ENCODE measurements at places on chromosomes 4 and X.

- no peak for DNase-seq
Observed at GRCh38 chr4:150699599-150699998, 117.6 kb downstream of the MAB21L2 start.

- DNase-seq = peak; percentile 91
Observed at GRCh38 chr4:83455281-83456183, at the start of the genes HELQ and MRPS18C. HELQ (minus strand) TSS chr4:83455823; CDS start chr4:83455693, 130 bp downstream. MRPS18C (plus strand) TSS chr4:83456058; CDS start chr4:83456078, 20 bp downstream.

GRCh38 chr4:6017030-6017429, 1.2 kb downstream of the C4orf50 start:
- DNase-seq = no peak

GRCh38 chr4:77248805-77249204, 91.8 kb downstream of the CCNG2 start:
- DNase-seq = no peak

GRCh38 chrX:70264784-70265183, 3.4 kb upstream of the ARR3 start:
- DNase-seq = no peak

DNA sequence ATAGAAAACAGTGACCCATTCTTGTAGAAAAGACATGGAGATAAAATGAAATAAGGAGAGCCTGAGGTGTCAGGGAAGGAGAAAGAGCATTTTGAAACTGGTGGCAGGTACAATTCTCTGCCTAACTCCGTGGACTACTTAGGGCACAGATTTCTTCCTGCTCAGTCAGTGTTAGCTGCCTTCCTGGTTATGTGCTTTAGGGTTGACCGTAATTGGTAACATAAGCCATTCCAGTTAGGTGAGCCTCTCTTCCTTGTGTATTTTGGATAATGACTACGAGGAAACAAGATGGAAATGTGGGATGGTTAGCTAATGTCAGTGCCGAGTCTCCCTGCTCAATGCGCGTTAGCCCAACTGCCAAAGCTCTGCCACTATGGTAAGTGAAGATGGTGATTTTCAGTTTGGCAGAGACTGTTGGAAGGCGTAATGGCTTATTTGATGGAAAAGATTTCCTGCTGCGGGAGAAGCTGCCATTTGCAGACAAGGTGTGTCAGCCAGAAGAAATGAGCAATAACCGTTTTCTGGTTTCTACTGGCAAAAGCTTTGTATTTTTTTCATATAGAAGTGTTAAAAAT, 174.1 kb downstream of the CBR4 start:
- DNase-seq = no peak

DNA sequence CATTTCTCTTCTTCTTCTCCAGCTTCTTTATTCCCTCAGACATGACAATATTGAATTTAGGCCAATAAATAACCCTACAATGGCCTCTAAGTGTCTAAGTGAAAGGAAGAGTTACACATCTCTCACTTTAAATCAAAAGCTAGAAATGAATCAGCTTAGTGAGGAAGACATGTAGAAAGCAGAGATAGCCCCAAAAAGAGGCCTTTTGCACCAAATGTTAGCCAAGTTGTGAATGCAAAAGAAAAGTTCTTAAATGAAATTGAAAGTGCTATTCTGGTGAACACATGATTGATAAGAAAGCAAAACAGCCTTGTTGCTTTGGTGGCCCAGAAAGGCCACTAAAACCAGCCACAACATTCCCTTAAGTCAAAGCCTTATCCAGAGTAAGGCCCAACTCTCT, 146.2 kb upstream of the HHIP start:
- DNase-seq = no peak

- no peak for DNase-seq
Observed at GRCh38 chr4:36224972-36225903, 19.1 kb downstream of the ARAP2 start.

DNA sequence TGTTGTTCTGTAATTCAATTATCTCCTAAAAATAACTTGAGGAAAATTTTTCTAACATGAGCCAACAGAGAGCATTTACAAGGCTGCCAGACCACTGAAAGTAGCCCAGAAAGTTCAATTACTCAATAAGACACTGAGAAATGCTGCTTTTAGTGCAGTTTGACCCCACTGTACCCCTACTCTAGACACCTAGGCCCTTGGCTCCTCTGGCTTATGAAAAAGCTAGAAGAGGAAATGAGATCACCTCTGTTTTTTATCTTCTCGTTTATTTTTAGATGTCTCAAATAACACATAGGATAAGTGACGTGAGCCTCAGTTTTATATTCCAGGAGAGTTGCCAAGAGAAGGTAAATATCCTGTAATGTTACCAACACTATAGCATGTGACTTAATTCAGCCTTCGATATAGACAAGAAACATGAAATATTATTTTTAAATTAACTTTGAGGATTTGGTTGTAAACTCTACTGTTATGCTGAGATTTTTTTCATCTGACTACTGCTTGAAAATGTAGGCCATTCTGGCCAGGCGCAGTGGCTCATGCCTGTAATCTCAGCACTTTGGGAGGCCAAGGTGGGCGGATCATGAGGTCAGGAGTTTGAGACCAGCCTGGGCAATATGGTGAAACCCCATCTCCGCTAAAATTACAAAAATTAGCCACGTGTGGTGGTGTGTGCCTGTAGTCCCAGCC, 24.4 kb downstream of the TNIP3 start:
- no peak for DNase-seq

DNA sequence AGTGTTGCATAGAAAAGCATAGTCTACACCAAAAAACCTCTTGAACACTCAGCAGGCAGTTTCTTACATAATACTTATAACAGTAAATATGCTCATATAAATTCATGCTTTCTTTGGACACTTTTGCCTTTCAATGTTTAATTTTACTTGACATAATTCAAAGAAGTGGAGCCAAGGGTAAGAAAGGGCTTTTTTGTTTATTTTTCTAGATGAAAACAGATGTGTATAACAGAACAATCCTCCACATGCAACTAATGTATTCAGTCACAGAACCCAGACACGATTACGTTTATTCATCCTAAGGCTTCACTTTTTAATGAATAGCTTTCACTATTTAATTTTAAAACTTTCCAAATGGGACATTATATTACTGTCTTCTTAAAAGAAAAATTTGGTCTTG, 58.0 kb upstream of the PTPN13 start:
- DNase-seq = no peak

DNA sequence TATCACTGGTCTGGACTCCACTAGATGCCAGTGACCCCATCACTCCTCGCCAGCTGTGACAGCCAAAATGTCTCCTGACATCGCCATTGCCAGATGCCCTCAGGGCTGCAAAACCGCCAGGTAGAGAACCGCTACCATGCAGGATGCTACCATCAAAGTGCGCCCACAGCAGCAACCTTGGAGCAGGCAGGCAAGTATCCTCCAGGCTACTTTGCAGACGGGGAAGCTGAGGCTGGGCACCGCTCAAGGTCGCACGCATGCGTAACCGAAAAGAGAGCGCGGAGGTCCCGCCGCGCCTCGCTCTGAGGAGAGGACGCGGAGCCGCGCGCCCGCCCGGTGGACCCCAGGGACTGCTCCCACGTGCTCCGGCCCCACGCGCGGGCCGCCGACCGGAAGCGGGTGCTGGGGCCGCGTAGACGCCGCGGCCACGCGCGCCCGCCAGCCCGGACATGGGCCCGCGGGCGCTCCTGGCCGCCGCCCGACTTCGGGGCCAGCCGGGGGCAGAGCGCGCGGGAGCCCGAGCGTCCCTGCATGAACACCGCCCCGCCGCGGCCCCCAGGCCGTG, at the start of gene STS:
STS (plus strand) TSS at position 300 of the 565 bp plus-strand sequence. CDS start 105,488 bp downstream, outside the sequence.
- DNase-seq = peak; percentile 49

DNA sequence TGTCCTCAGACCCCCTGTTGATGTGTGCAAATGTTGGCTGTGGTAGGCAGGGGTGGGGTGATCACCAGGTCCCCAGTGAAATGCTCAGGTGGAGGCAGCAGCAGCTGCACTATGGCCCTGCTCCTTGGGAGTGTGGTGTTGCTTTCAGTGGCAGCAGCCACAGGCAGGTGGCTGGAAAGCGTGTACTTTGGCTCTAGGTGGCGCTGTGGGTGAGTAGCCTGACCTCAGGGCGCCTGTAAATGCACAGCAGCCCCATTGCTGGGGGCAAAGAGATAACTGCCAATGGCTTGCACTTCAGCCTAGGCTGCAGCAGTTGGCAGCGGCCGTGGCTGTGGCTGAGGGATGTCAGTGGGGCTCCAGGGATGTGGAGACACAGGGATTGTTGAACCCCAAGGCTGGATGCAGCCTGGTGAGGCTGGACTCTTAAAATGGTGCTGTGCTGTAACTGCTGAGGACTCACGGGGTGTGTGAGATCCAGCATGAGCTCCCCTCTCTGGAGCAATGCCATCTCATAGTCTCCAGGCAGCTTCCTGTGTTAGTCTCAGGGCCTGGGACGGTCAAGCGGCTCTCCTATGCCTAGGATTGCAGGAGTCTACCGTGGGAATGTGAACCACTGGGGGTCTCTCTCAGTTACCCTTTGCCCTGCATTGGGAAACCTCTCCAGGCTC, 421.7 kb upstream of the HTR2C start:
- no peak for DNase-seq

GRCh38 chr4:12692815-12693214, 791.3 kb downstream of the RAB28 start:
- no peak for DNase-seq

GRCh38 chr4:71300964-71301363, 37.9 kb upstream of the SLC4A4 start:
- DNase-seq = no peak

GRCh38 chrX:136658151-136658550, 10.2 kb downstream of the CD40LG start:
- DNase-seq = no peak

DNA sequence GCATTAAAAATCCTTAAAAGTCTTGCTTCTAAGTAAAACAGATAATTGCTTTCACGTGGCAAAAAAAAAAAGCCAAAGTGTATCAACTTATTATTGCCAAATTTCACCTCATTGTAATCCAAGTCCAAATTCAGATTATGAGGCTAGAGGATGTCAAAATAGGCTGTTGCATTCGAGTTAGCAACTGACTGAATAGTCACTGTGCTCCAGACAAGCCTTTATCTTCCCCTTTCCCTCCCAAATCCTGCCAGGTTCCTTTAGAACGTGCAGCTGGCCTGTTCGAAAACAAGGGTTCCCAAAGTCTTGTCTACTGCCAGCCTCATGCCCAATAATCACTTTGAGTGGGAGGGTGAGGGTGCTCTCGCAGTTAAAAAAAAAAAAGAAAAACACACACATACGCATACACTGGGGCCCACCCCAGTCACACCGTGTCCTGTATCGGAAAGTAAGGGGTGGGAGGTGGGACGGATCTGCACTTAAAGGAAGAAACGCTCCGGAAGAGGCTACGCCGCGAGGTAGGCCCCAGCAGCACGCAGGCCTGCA, 603 bp downstream of the MAD2L1 start:
- no peak for DNase-seq

- no peak for DNase-seq
Observed at GRCh38 chrX:97787849-97788248, 904.1 kb downstream of the RPA4 start.

DNA sequence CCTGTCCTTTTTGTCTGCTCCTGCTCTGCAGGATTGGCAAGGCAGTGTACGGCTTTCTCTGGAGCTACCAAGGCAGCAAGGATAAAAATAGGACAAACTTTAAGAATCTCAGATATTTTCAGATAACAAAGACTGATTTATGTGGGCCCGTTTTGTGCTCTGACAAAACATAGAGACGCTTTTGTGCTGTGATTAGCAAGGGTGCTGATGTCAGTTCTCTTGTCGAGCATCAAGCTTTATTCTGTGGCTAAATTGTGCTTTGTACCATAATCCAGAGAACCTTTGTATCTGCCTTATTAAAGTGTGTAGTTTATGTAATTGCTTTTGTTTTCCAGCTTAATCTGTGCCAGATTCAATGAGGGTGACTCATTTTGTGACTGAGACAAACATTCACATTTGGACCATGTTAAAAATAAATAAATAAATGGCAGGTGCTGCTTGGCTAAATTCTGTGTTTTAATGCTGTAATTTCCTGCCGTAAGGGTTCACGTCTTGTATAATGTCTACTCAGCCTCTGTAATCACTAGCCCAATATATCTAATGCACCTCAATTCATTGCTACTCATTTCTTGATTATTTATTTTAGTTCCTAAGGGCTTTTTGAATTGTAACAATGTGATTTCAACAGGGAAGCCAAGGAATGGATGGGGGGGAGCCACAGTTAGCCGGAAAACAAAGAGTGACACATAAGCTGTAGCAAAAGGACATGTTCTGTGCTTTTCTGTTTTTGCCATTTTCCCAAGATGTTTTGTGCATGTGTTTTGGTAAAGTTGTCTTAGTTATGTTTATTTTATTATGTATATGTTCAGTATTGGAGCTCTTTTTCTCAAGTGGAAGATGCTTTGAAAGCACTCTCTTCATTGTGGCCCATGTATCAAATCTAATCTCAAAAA, 75.1 kb downstream of the GAB1 start:
- DNase-seq = no peak

- no peak for DNase-seq
Observed at GRCh38 chr4:158588285-158588684, 66.6 kb downstream of the RXFP1 start.

- DNase-seq = no peak
Observed at GRCh38 chrX:21171181-21171580, 203.0 kb upstream of the CNKSR2 start.

DNA sequence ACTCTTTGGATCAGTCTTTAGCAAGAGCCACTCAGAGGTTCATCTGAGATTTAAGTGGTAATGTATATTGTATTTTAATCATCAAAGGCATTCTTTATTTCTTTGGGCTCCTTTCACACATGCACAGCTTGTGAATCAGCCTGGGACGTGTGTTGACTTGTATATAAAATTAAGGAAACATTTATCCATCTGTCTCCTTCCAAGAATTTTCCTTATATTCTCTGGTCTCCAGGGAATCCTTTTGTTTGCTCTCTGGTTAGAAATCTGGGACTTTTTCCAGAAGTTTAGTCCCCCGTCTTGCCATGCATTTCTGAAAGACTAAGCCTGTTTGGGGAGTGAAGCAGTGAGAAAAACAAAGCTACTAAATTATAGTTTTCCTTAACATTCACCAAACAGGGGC, 212.3 kb downstream of the DCAF12L2 start:
- DNase-seq = no peak

DNA sequence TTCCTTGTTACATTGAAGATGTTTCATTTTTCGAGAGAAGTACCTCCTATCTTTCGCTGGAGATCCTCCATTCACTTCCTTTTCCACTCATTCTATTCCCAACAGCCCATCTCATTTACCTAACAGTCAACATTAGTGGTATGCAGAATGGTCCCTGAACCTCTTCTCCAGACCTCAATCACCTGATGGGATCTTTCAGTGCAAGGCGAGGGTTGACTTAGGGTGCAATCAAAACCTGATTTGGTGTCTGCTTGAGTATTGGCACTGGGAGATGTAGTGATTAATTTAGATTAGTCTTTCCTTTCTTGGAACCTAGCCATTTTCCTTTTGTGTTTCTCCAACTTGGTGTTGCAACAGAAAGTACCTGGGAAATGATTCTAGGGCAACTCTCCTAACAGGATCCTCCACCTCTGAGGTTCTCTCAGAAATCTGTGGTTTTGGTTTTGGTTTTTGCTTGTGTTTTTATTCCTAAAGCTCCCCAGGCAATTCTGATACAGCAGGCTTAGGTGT, 18.4 kb downstream of the DDX3X start:
- no peak for DNase-seq

DNA sequence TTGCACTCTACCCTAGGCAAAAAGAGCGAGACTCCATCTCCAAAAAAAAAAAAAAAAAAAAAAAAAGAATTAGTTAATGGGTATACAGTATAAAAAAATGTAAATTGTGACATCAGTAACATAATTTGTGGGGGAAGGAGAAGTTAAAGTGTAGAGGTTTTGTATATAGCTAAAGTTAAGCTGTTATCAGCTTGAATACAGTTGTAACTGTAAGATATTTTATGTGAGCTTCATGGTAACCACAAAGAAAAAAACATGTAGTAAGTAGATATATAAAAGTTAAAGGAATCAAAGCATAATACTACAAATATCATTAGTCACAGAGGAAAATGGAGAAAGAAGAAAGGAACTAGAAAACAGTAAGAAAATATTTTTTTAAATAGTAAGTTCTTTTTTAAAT, 53.2 kb upstream of the EPGN start:
- DNase-seq = no peak

Data from T-helper 1 cell (primary cell).